Stimulated activated CD8-positive, alpha-beta memory T cell treated with anti-CD3 and anti-CD28 coated beads, Interleukin-2, amount 100 ng/mL, for 1 hour (primary cell): ENCODE measurements at places on chromosomes 6 and 20.

DNA sequence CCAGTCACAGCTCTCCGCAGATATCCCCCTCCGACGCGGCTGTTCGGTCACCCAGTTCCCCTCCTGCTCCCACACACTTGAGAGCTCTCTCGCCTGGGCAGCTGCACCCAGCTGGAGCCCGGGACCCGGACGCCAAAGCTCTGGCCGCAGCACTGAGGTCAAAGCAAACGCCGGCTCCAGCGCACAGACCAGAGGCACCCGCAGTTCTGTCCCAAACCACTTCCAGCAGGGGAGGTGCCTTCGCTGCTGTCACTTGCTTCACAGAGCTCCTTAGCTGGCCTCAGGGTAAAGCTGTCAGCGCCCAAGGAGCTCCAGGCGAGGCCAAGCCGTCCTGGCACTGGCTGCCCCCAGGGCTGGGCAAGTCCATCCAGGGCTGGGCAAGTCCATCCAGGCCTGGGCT lies 27.9 kb downstream of the SLC2A4RG start:
- no peak for DNase-seq

- DNase-seq = no peak
These were observed 38.7 kb downstream of the SCP2D1 start for GRCh38 chr20:18852318-18852717.

DNA sequence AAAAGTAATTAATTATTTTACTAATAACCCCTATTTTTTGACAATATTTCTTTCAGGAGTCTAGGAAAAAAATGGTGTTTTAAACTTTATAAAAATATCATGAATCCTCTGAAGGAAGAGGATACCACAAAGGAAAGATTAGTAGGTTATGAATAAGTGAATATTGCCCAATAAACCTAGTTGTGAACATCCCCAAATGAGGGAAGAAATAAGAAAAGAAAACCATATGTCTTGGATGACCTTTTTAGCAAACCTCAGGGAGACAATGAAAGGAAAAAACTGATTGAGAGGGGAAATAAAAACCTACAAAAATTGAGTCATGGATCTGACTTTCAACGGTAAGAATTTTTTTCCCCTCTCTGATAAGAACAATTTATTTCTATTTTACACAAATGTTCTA lies 34.4 kb downstream of the TENT5A start:
- DNase-seq = no peak

DNA sequence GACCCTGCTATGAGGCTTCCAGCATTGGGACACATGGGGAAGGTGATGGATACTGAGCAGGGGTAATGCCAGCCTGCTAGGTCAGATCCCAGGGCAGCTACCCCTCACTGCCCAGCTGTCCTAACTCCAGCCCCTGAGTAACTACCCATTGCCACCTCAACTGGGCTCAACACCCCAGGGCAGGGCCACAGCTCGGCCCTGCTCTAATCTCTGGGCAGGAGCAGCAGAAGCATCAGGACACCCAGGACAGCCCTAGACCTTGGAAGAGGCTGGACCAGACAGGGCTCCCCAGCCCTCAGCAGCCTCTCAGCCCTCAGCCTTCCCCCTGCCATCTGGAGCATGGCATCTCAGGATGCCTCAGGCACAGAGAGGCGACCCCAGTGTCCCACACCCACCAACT lies 67.4 kb upstream of the TOP1 start:
- no peak for DNase-seq

- no peak for DNase-seq
These were observed 62.9 kb downstream of the SSR1 start for GRCh38 chr6:7249946-7250643.

- no peak for DNase-seq
These were observed 165.0 kb downstream of the VEGFA start for GRCh38 chr6:43934803-43935602.

DNA sequence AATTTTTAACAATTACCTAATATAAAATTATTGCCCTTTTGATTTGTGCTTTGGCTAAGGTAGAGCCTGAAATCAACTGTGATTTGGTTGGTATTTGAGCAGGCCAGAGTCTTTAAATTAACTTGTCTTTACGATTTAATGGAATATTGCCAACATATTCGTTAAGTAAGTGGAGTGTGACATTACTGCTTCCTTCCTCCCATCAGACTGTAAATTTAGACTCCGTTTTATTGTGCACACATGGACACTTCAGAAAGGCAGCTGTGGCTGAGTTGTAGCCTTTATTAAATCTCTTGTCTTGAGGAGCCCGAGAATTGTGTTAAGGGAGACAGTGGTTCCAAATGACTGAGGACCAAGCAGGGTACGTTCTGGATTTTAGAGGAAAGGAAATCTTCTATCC lies 57.4 kb downstream of the CAP2 start:
- DNase-seq = no peak

- peak; percentile 4 for DNase-seq
These were observed 10.8 kb downstream of the GSTA4 start for GRCh38 chr6:52984247-52984646.

- DNase-seq = no peak
These were observed 30.7 kb upstream of the NANP start for GRCh38 chr20:25654487-25654886.

GRCh38 chr6:111480988-111481822 lies 1.8 kb downstream of the REV3L start:
- no peak for DNase-seq

- DNase-seq = no peak
These were observed 2.8 kb upstream of the CEP43 start for GRCh38 chr6:166996406-166996805.
